Left ventricle myocardium inferior (tissue), 1 donor: ENCODE measurements at places on chromosomes 4 and X. TPM values are rescaled to one million over a fixed set of nuclear protein-coding genes. Genes with fewer than 3 reads are reported as not detected.
A peak's percentile ranks its signal among the peaks of the same experiment; 100 is the strongest.

Gene XAGE1A
- not detected for total RNA-seq

Gene LGI2
- total RNA-seq, result 3.0 TPM

Gene SPANXC
- not detected for total RNA-seq

Gene CLDN22
- not detected for total RNA-seq

Gene TBL1X
- total RNA-seq, result 9.4 TPM

Gene EPHA5
- total RNA-seq, result not detected

Gene FGF5
- total RNA-seq, result 1.2 TPM

Gene BTK
- 1.3 TPM for total RNA-seq

Gene NXF3
- 0.69 TPM for total RNA-seq

Gene PAK3
- 0.27 TPM for total RNA-seq

Gene VCX
- total RNA-seq, result not detected

Gene ZXDB
- 5.7 TPM for total RNA-seq

Gene NOP14
- total RNA-seq, result 17.4 TPM

Gene GAR1
- total RNA-seq, result 8.6 TPM

Gene SLC34A2
- total RNA-seq, result not detected

Gene ALAS2
- 0.38 TPM for total RNA-seq

Gene PRR32
- not detected for total RNA-seq

Gene DRD5
- not detected for total RNA-seq

Gene EDA2R
- 1.7 TPM for total RNA-seq

Gene PWWP3B
- 15.5 TPM for total RNA-seq

Gene APELA
- total RNA-seq, result not detected

GRCh38 chr4:155207534-155208257 is 740 bp upstream of the NPY2R start:
- DNase-seq, result no peak

DNA sequence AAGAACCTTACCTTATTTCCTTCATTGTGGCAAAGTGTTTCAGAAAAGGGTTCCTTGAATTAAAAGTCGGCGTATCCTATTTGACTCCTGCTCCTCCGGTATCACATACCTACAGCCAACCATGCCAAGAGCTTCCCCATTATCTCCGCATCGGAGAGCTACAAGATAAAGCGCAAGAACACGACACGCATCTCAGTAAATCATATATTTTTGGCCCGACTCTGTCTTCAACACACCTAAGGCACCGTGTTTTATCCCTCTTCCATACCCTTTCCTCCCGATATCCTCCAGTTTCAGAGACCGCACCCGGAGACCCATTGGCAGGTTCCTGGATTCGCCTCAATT is 497 bp upstream of the THAP9 start:
- DNase-seq, result no peak

GRCh38 chr4:151231915-151232595 is 44.9 kb upstream of the PRSS48 start:
- DNase-seq, result no peak

DNA sequence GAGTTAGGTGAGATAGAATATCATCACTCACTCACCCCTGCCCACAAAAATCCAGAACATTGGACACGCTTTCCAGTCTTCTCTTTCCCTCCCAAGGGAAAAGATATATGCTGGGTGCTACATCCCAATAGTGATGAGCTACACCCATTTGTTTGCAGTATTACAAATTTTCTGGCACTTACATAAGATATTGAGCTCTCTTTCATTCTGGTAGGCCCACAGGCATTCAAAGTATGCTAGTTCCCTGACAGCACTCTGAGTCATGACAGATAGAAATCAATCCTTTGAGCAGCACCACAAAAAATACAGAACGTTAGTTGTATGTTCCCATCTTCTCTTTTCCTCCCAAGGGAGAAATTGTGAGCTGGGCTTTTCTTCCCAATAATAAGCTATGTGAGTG is 477.6 kb upstream of the GRID2 start:
- DNase-seq, result no peak

GRCh38 chrX:15714529-15714928 is 23.5 kb upstream of the CA5B start:
- peak; percentile 34 for DNase-seq

- no peak for DNase-seq
These were observed 98.2 kb upstream of the NRK start for GRCh38 chrX:105723966-105724735.

DNA sequence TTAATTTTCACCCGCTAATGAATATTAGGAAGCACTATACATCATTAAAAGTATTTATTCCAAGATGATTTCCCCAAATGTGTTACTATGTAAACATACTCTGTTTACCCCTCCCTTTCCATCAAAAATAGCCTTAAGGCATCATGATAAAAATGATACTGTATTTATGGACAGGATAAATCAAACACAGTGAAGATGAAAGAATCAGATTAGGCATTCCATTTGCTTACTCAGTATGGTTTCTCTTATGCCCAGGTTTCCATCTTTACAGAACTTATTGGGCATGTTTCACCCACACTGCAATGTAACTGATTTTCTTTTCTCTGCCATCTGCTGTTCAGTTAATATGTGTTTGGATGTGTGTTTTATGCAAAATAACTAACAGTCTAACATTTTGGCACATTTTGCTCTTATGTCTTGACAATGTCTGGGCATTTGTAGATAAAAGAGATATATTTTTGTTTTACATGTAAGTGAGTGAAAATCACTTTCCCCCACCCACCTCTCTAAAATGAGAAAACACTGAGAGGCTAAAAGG is 445.2 kb downstream of the RPA4 start:
- no peak for DNase-seq

DNA sequence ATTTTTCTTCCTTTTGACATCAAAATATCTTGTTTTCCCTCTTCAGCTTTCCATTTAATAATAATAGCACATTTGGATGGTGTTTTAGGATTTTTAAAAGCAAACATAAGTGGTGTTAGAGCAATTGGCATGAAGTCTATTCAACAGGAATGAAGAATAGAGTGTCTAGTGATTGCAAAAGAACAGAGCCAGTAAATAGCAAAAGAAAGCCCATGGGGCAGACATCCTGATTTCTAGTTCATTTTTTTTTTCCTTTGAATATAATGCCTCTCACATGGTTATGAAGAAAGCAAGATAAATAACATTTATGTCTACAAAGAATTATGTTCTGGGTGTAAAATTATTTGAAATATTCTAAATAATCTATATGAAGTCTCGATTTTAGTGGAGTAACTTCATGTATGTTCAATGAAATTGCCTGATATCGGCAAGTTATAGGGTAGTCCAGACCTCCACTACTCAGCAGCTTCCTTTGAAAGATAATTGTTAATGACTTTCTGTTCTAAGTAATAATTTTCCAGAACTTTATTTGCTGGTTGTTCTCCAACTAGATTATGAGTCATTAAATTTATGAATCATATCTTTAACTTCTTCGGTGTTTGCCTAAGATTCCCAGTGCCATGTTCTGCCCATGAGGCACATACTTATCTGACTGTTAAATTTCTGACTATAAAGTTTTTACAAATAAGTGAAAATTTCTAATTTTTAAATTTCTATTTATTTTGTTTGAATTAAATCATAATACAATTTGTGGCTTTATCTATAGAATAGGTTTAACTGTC is 587.9 kb downstream of the TLL1 start:
- no peak for DNase-seq

DNA sequence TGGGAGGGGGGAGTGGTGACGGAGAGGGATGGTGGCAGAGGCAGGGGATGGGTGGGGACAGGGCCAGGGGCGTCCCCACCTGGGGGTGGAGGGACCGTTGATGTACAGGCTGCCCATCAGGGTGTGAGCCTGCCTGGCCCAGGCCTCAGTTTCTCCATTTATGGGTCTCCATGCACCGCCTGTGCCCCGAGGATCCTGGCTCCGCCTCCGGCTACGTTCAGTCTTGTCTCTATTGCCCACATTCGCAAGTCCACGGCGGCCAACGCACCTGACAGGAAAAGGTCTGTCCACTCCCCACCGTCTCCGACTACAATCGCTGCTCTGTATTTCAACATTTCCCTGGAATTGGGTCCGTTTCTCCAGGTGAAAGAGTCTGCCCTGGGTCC is 96.3 kb upstream of the NKX1-1 start:
- no peak for DNase-seq

GRCh38 chr4:39719804-39720580 is 22.1 kb downstream of the UBE2K start:
- DNase-seq, result no peak

DNA sequence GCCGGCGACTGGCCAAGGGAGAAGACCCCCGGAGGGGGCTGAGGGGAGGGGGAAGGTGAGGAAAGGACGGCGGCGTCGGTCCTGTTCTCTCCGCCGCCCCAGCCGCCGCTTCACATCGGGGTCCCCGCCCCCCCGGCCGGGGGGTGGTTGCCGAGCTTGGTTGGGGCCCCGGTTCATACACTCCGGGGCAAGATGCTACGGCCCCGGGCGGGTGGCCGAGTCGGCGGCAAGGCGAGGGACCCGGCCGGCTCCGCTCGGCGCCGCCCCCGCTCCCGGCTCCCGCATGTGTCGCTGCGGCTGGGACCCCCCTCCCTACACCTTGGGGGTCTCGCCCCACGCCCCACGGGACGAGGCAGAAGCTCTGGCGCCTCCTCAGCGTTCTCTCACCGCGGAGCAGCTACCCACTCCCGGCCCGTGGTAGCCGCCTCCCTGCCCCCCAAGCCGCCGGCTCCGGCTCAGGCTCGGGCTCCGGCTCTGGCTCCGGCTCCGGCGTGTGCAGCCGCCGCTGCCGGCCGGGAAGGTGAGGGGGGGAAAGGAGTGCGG is 461 bp downstream of the FBXW7 start:
- DNase-seq, result peak; percentile 20

DNA sequence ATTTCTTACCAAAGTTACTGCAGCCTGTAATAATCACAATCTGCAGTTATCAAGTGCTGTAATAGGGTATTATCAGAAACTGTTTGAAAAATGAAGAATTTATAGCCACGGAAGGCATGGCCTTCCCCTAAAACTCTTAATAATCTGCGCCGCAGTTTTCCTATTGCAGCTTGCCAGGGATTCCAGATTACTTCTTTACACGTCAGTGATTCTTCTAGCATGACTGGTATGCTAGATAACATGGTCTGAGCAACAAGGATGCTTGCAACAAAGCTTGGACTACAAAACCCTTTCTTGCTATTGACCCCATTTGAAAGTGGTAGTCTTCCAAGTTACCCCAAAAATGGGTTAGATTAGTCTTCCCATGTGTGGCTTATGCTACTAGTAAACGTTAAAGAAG is 47.2 kb upstream of the GK2 start:
- no peak for DNase-seq

DNA sequence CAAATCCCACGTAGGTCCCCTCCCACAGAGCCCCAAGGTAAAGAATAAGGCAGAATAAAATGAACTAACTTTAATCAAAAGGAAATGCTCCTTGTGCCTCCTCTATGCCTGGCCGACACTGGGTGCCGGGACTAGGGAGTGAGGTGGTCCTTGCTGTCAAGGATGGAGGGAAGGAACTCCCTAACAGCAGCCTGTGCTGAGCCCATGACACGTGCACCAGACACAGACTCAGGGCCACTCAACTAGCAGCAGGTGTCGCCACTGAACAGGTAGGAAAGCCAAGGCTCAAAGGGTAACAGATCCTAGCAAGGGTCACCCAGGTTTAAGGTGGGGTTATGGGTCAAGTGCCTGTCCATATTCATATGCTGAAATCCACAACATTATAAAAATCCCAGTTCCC is 29.2 kb downstream of the MSX1 start:
- no peak for DNase-seq

- no peak for DNase-seq
These were observed 1.9 kb downstream of the DCHS2 start for GRCh38 chr4:154489558-154490233.

DNA sequence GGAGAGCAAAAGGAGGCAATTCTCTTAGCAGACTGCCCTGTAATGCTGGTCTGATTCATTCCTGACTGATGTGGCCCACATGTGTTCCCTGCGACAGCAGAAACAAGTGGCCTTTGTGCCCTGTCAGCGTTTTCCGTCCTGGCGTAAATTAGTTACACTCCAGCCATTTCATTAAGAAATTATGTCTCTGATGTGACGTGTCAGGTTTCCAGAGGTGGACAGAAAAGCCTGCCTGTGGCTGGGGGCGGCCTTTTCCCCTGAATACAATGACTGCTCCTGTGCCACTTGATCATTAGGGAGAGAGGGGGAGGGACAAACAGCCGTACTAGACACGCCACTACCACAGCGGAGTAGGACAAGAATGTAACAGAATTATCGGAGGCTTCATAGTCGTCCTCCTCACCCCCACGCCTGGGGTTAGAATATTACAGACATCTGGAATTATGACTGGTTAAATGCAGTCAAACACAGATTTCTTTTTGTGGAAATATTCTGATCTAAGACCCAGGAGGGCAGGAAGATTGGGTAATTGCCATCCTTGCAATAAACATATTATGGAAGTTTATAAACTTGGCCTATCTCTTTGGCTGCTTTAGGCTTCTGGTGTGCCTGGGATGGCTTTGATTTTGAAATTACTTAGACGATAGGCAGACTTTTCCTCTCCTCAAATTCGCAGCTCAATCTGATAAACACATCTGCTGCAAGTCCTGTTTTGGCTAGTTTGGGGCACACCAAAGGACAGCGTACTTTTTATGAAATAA is 146.2 kb upstream of the BCOR start:
- DNase-seq, result no peak

DNA sequence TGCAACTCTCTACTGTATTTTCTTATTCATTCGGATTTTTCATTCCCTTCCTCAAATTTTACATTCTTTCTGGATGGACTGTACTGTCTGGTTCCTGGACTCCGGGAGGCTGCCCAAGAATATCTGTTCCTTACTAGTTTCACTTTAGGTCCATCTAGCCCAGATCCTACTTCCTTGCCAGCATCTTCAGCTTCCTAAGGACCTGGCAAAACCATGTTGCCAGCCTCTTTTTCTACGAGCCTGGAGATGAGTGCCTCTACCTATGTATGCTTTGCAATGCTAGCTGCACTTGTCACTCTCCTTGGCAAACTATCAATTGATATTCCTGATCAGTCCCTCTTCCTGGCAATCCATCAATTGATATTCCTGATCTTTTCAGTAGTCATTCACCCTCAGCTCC is 5.6 kb upstream of the LNX1 start:
- DNase-seq, result no peak

- DNase-seq, result no peak
These were observed 437.6 kb downstream of the RAPGEF2 start for GRCh38 chr4:159540501-159540900.

- DNase-seq, result no peak
These were observed 161.7 kb downstream of the EMCN start for GRCh38 chr4:100356172-100356571.

- no peak for DNase-seq
These were observed 41.9 kb upstream of the NEUROG2 start for GRCh38 chr4:112557676-112558411.

DNA sequence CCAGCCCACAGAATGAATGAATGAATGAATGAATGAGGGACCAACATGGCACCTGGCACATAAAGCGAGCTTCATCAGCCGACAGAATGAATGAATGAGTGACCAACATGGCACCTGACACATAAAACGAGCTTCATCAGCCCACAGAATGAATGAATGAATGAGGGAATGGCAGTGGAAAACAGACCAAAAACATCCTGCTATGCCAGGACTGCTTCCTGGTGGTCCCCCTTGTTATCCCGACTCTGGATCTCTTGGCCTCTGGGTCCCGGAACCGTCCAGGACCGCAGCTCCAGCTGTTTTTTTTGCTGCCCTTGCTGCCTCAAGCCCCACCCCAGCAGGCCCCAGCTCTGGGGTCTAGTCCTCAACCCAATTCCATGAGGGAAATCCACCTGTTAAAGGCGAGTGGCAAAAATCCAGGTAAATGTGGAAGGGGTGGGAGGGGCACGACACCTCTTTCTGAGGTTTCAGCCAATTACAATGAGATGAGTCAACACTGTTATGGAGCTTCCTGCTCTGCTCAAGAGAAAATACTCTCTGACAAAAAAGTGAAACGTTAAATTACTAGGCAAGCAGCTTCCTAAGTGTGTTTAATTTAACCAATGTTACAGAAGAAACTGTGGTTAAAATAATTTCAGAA is 72.0 kb upstream of the MTNR1A start:
- DNase-seq, result no peak
